ENCODE measurements at places on chromosomes 3 and 15. TPM values are rescaled to one million over a fixed set of nuclear protein-coding genes. Genes with fewer than 3 reads are reported as not detected.

GRCh38 chr3:67580430-67581000 is 73.9 kb downstream of the SUCLG2 start:
- DNase-seq = no peak

GRCh38 chr3:105402287-105402801 is 35.6 kb downstream of the ALCAM start:
- peak; percentile 27 for DNase-seq

DNA sequence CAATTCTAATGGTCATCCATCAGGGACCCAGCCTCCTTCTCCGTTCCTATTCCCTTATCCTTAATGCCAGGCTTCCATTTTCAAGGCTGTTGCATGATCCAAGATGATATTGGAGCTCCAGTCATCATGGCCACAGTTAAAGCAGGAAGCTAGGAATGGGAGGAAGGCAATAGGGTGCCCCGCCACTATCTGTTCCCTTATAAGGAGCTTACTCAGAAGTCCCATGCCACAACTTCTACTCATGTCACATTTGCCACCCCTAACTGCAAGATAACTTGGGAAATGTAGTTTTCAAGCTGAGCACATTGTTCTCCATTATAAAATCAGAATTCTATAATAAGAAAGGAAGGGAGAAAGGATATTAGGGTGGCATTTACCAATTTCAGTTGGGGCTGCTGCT is 38.6 kb upstream of the SPSB4 start:
- no peak for DNase-seq

DNA sequence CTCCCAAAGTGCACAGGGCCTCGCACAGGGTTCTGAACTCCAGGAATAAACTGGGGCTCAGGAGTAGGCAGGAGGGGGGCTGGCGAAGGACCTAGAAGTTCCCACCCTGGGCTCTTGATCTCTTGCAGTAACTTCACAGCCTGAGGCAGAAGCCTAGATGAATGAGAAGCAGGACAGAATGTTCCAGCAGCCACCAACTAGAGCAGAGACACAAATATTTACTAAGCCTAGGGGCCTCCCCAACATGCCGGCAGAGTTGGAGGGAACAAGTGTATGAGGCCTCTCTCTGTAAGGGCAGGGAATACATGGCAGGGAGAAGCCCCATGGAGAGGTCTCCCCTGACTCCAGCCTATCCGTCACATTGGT is 25.3 kb upstream of the C15orf39 start:
- no peak for DNase-seq

DNA sequence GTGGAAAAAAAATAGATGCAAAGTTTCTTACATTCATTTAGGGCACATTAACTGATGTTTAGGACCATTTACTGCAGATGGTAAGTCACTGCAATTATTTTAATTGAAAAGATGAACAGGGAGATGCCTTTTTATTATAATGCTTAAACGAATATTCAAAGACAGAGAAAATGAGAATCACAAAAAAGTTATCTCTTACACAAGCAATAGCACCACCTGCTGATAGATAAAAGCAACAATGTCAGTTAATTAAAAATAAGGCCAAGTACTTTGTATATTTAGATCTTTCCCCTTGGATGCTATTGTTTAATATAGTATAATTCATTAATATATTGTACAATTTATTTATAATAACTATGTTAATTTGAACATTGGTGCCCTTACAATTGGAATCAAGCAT is 55.9 kb downstream of the IFT80 start:
- DNase-seq = no peak

RTP1 gene
- total RNA-seq = not detected

DNA sequence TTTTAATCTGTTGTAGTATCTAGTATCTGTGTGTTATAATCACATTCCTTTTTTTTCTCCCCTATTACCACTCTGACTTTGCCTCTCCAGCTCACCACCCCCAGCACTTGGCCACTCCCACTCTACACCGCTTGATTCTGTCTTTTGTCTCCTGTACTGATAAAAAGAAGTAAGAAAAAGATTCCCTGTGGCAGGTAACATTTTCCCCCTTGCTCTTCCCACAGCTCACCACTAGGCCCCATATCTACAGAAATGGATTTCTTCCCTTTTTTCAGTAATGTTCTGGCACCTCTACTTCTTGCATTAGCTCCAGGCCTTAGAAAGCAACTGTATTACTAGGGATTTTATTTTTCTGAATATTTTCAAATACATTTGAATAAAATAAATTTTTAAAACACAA is 25.6 kb downstream of the KCNH8 start:
- DNase-seq = no peak

RBP2 gene
- not detected for total RNA-seq

DNA sequence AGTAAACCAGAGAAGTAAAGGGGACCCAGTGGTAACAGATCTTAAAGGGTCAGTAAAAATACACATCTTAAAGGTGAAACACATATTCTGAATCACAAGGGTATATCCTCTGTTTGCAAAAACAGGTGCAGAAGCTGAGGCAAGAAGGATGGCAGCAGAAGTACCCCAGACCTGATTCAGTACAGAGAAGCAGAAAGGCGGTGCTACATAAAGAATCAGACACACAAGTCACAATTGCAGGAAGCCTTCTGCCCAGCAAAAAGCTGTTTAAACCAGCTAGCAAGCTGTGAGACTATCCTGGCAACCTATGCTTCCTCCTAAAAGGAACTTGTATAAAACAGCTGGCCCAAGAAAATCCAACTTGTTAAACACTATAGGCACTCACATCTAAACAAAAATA is 49.4 kb downstream of the ZNF280D start:
- DNase-seq = no peak

CKMT1B gene
- not detected for total RNA-seq

DNA sequence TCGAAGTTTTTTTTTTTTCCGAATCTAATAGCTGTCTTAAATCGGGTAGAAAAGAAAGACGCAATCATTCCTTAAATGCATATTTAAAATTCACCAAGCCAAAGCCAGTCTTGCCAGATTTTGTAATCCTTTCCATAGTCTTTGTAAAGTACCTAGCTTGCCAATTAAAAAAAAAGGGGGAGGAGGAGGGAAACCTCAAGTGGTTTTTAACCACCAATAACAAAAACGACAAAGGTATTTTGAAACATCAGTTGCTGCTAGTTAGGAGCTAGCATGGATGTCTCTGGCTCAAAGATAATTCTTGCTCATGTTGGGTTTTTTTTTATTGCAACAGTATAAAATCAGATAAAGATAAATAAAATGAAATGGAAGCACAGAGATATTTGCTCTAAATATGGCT is 187.9 kb downstream of the MECOM start:
- DNase-seq = no peak

SPINK8 gene
- total RNA-seq = not detected

- no peak for DNase-seq
Observed at GRCh38 chr3:148873270-148873927, 8.3 kb downstream of the CPA3 start.

All from osteoblast (primary cell).